ENCODE measurements at places on chromosomes 5 and 9. TPM values are rescaled to one million over a fixed set of nuclear protein-coding genes. Genes with fewer than 3 reads are reported as not detected.

GRCh38 chr9:104869811-104870210 lies 58.1 kb downstream of the ABCA1 start:
- H3K27me3 ChIP-seq = no peaks in the 10 kb centered on the region
- no peak for DNase-seq
- H3K36me3 ChIP-seq = peaks cover 41% of the 10 kb centered on the region
- H3K4me1 ChIP-seq = peaks cover 33% of the 10 kb centered on the region

DNA sequence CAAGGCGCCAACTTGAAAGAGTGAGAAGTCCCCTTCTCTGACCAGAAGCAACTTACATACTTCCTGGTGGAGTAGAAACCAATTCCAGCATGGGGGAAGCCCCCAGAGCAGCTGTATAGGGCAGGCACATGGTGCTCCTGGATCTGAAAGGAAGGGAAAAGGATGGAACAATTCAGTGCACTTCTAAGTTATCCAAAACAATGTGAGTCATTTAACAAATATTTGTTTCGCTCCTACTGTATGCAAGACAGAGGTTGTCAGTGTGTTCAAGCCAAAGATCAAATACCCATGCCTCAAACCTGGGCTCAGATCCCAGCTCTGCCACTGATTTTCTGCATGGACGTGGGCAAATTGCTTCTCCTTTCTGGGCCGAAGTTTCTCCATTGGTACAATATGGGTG lies 67.1 kb downstream of the LHX2 start:
- H3K27me3 ChIP-seq = peaks cover 12% of the 10 kb centered on the region
- H3K36me3 ChIP-seq = no peaks in the 10 kb centered on the region
- H3K4me1 ChIP-seq = no peaks in the 10 kb centered on the region
- no peak overlapping the region for H3K27ac ChIP-seq
- DNase-seq = no peak
- H3K4me3 ChIP-seq = no peak overlapping the region

- H3K36me3 ChIP-seq = no peaks in the 10 kb centered on the region
- H3K27me3 ChIP-seq = no peaks in the 10 kb centered on the region
- H3K27ac ChIP-seq = no peak overlapping the region
- no peak for DNase-seq
- no peak overlapping the region for H3K4me3 ChIP-seq
These were observed 418.0 kb downstream of the SPATA31D1 start for GRCh38 chr9:82406456-82407085.

Gene CYLC2
- total RNA-seq = not detected
